Endothelial cell (in vitro differentiated cells): ENCODE measurements at places on chromosomes 3 and 15. TPM values are rescaled to one million over a fixed set of nuclear protein-coding genes. Genes with fewer than 3 reads are reported as not detected.

- no peak for DNase-seq
- H3K36me3 ChIP-seq = no peaks in the 10 kb centered on the region
- no peak overlapping the region for H3K4me3 ChIP-seq
- peaks cover 9% of the 10 kb centered on the region for H3K4me1 ChIP-seq
- H3K27me3 ChIP-seq = peaks cover 5% of the 10 kb centered on the region
- no peak overlapping the region for H3K27ac ChIP-seq
Measured at GRCh38 chr15:74768099-74768770, 13.6 kb upstream of the CSK start.

DNA sequence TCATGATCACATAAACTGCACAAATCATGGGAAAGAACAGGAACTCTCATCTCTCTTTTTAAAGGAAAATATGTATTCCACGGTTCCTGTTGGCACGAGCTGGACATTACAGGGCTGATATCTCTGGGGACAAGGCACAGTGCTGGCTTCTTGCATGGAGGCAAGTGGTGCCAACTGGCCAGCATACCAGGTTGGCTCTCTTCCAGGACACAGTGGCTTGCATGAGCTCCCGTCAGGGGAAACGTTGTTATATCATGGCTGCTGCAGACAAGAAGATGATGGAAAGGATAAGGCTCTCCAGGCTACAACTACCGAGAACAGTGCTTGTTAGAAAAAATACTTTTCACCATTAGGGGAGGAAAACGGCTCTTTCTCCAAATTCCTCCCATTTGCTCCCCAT, 283.9 kb downstream of the RORA start:
- H3K27me3 ChIP-seq = peaks cover 2% of the 10 kb centered on the region
- H3K36me3 ChIP-seq = peaks cover 6% of the 10 kb centered on the region
- no peaks in the 10 kb centered on the region for H3K4me1 ChIP-seq

DNA sequence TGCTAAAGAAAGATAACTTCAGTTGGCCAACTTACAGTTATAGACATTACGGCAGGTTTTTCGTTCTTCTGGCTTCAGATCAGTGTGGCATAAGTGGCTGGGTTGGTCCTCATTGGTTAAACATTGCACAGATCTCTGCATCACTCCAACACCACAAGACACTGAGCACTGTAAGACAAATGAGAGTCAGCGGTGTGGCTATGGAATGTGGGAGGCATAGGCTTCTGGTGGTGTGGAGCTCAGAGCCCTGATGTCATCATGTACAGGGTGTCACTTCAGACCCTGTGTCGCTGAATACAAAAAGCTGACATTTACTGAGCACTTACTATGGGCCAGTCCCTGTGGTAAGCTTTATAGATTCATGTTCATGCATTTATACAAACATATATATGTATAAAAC, 146.0 kb downstream of the ADAMTS9 start:
- H3K27ac ChIP-seq = no peak overlapping the region
- H3K4me1 ChIP-seq = peaks cover 38% of the 10 kb centered on the region

DNA sequence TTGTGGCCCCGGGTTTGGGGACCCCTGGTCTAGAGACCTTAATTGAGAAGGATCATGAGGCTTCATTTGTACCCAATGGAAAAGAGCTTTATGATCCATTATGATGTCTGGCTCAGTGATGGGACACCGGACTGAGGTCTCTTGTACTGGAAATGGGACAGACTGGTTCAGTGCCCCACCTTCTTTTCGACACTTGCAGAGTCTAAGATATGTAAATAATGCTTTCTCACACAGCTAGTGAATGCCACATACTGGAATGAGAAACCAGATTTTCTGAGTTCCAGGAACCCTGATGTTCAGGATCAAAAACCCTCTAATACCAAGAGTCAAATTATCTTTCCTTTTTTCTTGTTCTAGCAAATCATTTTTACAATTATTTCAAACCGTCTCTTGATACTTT, 116.3 kb upstream of the ARPP21 start:
- no peaks in the 10 kb centered on the region for H3K27me3 ChIP-seq
- no peak overlapping the region for H3K27ac ChIP-seq
- no peaks in the 10 kb centered on the region for H3K36me3 ChIP-seq
- no peaks in the 10 kb centered on the region for H3K4me1 ChIP-seq
- DNase-seq = no peak

- H3K27ac ChIP-seq = no peak overlapping the region
- H3K27me3 ChIP-seq = peaks cover 5% of the 10 kb centered on the region
- no peak for DNase-seq
- H3K4me3 ChIP-seq = no peak overlapping the region
- H3K36me3 ChIP-seq = peaks cover 11% of the 10 kb centered on the region
- H3K4me1 ChIP-seq = peaks cover 35% of the 10 kb centered on the region
Measured at GRCh38 chr15:57697588-57697987, 8.9 kb upstream of the POLR2M start.

- H3K27ac ChIP-seq = no peak overlapping the region
- DNase-seq = no peak
- H3K36me3 ChIP-seq = peaks cover 3% of the 10 kb centered on the region
- peaks cover 2% of the 10 kb centered on the region for H3K4me1 ChIP-seq
- no peak overlapping the region for H3K4me3 ChIP-seq
- peaks cover 11% of the 10 kb centered on the region for H3K27me3 ChIP-seq
Measured at GRCh38 chr3:43786526-43787305, 96.0 kb downstream of the ABHD5 start.

DNA sequence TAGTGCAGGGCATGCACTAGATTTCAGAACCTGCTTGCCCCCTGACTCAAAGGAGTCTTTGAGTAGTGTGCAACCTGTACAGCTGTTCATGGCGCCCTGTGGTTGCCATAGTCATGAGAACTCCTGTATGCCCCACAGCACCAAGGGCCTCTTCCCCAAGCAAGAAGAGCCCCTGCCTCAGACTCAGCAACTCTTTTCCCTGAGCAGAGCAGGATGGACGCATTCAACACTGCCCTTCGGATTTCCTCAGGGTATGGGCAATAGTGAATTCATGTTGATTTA, 89.7 kb upstream of the KLF13 start:
- H3K27ac ChIP-seq = no peak overlapping the region
- DNase-seq = no peak
- H3K27me3 ChIP-seq = peaks cover 7% of the 10 kb centered on the region
- H3K36me3 ChIP-seq = no peaks in the 10 kb centered on the region
- no peak overlapping the region for H3K4me3 ChIP-seq

DNA sequence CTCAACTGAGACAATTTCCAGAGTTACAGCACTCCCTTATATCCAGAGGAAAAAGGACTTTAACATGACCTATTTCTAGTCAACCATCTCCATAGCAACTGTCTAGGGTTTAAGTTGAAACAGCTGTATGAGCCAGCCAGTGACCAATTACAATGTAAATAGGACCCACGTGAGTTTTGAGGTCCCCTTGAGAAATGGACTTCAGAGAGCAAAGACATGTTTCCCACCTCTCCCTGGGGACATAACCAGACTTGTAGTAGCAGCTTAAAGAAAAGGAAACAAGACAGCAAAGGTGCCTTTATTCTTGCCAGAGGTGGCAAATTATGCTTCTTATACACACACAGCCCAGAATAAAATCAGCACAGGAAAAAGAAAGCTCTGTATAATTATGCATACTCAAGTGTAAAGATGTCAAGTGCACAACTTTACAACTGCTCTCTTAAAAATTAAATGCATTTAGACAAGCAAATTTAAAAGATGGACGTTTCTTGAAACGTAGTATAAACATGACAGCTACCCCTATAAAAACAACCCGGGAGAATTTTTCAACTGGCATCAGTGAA, 40.2 kb downstream of the SUMF1 start:
- H3K36me3 ChIP-seq = peaks cover 13% of the 10 kb centered on the region
- peaks cover 11% of the 10 kb centered on the region for H3K4me1 ChIP-seq
- peaks cover 2% of the 10 kb centered on the region for H3K27me3 ChIP-seq
- no peak overlapping the region for H3K27ac ChIP-seq
- H3K4me3 ChIP-seq = no peak overlapping the region

DNA sequence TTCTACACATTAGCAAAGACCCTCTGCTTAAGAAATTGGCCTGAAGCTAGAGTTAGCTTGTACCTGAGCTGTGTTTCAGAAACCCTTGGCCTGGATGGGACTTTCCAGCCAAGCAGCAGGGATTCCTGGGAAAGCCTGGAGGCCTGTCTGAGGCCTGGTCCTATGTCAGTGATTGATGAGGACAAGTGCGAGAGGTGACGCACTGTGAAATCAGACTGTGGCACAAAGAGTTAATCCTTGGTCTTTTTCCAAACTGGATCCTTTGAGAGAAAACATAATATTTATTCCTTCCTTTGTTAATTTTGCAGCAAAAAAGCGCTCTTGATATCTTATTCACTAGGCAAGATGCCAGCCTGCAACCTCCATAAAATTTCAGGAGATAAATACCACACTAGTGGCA, 225.0 kb upstream of the ATP11B start:
- no peaks in the 10 kb centered on the region for H3K27me3 ChIP-seq
- no peaks in the 10 kb centered on the region for H3K36me3 ChIP-seq
- H3K4me1 ChIP-seq = no peaks in the 10 kb centered on the region
- no peak for DNase-seq

DNA sequence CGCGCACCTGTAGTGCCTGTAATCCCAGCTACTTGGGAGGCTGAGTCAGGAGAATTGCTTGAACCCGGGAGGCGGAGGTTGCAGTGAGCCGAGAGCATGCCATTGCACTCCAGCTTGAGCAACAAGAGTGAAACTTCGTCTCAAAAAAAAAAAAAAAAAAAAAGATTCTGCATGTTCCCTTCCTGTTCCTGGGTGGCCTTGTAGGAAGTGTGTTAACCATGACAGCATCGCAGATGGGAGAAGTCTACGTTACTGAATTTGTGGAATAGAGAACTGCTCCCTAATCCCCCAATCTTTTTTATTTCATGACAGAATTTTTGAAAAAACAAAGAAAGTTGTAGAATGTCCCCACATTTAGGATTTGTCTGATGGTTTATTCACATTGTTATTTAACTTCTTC, 45.4 kb downstream of the FOXL2 start:
- no peaks in the 10 kb centered on the region for H3K27me3 ChIP-seq
- no peaks in the 10 kb centered on the region for H3K36me3 ChIP-seq
- H3K4me3 ChIP-seq = no peak overlapping the region
- no peak overlapping the region for H3K27ac ChIP-seq
- H3K4me1 ChIP-seq = peaks cover 4% of the 10 kb centered on the region
- no peak for DNase-seq

DNA sequence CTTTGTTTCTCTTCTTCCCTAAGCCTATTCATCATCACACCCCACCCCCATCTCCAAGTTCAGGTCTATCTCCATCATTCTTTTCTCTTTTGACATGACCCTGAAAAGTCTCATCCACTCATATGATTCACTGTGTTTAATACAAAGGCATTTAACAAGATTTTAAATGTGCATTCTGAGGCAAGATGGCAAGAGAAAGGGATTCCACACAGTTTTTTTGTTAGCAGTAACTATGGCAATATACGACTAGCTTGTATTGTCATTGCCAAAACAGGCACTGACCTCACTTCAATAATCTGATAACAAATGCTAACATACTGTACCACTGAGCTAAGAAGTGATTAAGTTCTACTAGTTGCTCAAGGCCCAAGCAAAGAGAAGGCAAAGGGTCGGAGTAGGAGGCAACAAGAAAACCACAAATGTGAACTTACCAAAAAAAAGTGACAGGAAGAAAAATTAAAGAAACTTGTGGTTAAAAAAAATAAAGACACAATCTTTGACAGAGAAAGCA, 53.2 kb downstream of the FBN1 start:
- no peaks in the 10 kb centered on the region for H3K27me3 ChIP-seq
- H3K36me3 ChIP-seq = no peaks in the 10 kb centered on the region
- H3K4me3 ChIP-seq = no peak overlapping the region
- H3K27ac ChIP-seq = peak overlapping the region; percentile 45
- no peak for DNase-seq
- H3K4me1 ChIP-seq = peaks cover 9% of the 10 kb centered on the region

DNA sequence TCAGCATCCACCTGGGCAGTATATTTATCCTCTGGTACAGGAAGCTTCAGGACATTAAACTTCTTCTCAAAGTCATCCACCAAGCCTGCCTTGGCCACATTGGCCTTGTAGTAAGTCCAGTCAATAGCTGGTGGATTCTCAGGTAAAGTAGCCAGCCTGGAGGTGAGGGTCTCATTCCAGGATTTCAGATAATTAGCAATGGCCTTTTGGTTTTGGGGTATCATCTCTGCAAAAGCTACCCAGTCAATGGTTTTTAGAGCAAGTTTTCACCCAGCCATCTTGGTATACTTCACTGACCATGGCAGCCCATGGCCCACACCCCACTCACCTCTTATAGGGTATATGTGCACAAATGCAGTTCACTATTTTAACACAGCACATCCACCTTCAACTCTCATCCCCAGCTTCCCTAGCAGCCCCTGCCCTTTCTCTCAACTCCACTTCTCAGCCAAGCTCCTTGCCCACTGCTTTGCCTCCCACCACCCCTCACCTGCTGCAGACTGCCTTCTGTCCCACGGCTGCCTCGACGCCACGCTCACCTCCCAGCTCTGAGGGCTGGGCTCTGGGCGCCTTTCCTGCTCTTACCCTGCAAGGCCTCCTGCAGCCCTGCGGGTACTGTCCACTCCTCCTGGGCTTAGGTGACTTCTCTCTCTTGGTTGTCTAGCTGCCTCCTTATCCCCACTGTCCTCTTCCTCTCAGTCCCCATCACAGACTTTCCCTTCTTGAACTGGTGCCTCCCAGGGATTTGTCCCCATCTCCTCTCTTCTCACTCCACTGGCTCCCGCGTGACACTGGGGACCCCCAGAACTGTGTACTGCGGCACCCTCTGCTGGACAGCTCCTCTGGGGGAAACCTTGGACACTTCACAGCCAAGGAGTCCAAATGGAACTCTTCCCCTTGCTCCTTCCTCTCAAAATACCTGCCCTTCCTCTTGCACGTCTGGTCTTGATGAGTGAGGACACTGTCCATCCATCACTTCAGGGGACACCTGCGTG, 1.7 kb upstream of the TGM5 start:
- DNase-seq = peak; percentile 62
- H3K4me3 ChIP-seq = no peak overlapping the region
- peaks cover 8% of the 10 kb centered on the region for H3K27me3 ChIP-seq
- H3K36me3 ChIP-seq = no peaks in the 10 kb centered on the region

GRCh38 chr3:194936659-194937058, 251.0 kb downstream of the FAM43A start:
- no peaks in the 10 kb centered on the region for H3K36me3 ChIP-seq
- H3K4me1 ChIP-seq = peaks cover 7% of the 10 kb centered on the region
- H3K27ac ChIP-seq = no peak overlapping the region
- no peak for DNase-seq

DNA sequence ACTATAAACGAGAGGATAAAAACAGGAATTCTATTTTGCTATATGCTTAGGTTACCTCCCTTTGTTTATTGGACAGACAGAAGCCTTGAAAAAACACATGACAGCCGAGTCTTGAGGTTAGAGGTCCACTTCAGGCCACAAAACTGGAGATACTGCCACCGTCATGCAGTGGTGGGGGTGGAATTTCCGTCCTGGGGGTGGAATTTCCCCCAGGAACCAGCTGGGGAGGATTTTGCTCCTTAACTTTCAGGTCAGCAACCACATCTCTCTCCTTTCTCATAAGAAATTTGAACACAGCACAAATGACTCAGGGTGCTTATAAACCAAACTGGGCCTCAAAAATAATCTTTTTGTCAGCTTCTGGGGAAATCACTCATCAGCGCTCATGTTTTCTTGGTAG, 545.8 kb upstream of the ADAMTS9 start:
- peaks cover 2% of the 10 kb centered on the region for H3K27me3 ChIP-seq
- no peak overlapping the region for H3K27ac ChIP-seq
- no peaks in the 10 kb centered on the region for H3K36me3 ChIP-seq
- H3K4me1 ChIP-seq = no peaks in the 10 kb centered on the region

GRCh38 chr15:92801774-92802464, 98.2 kb upstream of the CHD2 start:
- H3K36me3 ChIP-seq = peaks cover 8% of the 10 kb centered on the region
- no peak for DNase-seq
- peak overlapping the region; percentile 38 for H3K27ac ChIP-seq
- H3K4me1 ChIP-seq = peaks cover 3% of the 10 kb centered on the region

FGF7 gene
- 0.23 TPM for total RNA-seq

GNAT1 gene
- 0.59 TPM for total RNA-seq

MST1R gene
- total RNA-seq = 0.67 TPM

STAC gene
- 0.18 TPM for total RNA-seq

GRM2 gene
- total RNA-seq = 0.97 TPM

SOX14 gene
- total RNA-seq = 19.7 TPM

HES1 gene
- total RNA-seq = 40.3 TPM

TMIE gene
- 0.23 TPM for total RNA-seq
